ENCODE measurements at places on chromosomes 11 and 22.

DNA sequence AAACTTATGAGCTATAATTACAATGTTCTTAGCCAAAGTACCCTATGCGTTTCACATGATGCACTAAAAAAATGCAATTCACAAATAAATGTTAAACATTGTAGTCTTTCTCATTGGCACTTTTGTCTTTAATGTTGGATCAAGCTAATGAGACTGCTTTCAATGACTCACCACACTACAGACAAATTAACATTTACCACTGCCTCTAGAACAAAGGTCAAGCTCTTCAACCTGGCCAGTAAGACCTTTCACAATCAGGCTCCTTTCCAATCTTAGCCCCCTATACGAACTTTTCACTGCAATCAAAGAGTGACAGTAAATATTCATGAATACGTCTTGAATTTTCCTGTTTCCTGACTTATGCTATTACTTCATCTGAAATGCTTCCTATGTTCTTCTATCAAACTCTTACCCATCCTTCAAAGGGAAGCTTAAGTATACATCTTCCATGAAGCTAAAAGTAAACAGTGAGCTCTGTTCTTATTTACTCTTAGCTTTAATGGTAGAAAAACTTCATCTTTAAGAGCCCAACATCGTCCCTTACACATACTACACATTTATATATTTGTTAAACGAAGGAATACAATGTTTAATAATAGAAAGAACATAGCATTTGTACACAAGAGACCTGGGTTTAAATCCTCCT lies 326.6 kb upstream of the PITPNB start:
- DNase-seq = no peak

DNA sequence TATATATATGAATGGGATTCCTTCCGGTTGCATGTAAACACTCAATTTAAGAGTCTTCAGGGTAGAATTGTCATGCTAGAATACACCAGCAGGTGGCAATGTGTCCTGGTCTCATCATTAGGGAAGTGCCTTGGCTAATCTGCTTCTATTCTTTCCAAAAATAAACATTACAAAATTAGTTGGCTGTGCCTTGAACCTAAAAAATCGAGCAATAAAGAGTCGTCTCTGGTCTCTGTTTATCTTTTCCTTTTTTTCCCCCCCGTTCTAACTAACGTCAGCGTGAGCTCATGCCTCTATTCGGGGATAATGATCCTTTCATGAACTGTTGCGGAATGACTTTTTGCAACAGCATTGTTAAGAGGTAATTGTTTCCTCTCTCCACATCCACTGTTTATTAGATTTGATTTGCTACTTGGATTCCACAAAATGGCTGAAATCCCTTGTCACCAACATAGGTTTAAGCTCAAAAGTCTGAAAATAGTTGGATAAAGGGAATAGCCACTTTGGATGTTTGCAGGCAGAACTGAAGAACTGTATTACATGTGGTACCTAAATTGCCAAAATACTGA lies 1.2 kb upstream of the ARHGEF12 start:
- peak; percentile 79 for DNase-seq

DNA sequence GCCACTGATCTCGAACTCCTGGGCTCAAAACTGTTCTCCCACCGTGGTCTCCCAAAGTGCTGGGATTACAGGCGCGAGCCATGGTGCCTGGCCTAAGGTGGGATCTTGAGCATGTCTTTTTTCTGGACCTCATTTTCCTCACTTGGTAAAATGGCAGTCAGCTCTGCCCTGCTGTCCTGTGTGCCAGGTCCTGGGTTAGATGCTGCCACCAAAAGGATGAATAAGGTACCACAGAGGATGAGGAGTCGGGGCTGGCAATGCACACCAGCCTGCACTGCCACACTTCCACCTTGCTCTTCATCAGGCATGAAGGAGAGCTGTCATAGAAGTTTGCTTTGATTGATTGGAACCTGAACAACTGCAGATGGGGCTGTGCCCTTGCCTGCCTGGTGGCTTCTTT lies 32.3 kb downstream of the ACO2 start:
- peak; percentile 53 for DNase-seq

DNA sequence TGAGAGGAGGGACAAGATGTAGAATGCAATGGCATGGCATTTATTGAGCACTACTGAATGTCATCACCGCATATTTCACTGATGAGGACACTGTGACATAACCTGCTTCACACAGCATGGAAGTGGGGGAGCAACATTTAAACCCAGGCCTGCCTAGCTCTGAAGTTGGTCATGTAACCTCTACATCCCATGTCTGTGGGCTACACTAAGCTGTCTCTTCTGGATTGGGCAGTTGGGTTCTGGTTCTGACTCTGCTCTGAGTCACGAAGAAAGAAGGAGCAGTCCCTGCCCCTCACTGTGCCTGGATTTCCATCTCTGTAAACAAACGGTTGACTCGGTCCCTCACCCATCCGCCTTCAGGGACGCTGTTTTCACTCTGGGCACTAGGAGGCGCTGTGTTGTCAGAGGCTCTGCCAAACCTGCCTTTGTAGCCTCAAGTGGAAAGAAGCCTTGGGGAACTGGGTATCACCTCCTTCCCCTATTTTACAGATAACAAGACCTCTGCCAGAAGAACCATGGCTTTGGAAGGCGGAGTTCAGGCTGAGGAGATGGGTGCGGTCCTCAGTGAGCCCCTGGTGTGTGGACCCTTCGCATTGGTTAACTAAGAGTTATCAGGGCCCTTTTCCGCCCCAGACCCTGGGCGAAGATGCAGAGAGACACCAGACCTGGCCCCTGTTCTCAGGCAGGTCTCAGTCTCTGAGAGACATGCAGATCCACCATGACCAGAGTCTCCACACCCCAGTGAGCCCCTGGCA lies 12.7 kb upstream of the ARHGEF17 start:
- peak; percentile 93 for DNase-seq

DNA sequence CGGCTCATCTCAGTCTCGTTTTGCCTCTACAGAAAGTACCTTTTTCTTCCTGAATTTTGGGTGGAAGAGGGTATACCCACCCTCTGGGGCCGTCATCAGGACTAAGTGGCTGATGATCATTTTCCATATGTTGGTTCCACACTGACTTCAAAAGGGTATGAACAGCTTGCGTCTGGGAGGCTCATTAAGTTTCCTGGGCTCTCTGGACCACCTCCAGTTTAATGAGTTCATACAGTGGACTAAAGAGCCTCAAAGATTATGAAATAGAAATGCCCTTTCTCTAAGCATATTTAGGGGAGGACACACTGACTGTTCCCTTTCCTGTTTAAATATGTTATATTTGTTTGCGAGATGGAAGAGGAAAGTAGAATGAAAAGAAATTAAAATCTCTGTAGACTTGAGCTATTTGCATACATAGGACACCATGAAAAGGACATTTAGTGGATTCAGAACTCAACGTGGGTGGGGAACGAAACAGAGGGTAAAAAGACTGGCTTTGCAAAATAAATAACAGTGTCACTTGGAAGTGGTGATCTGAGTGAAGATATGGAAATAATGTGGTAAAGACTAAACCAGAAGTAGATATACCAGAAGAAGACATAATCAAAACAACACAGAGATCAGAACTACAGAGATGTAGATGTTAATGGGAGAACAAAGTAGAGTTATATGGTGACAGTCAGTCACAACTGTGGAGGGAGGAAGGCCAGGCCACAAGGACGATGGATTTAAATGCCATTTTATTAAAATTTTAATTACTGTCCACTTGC lies 18.7 kb downstream of the LDLRAD3 start:
- DNase-seq = no peak

DNA sequence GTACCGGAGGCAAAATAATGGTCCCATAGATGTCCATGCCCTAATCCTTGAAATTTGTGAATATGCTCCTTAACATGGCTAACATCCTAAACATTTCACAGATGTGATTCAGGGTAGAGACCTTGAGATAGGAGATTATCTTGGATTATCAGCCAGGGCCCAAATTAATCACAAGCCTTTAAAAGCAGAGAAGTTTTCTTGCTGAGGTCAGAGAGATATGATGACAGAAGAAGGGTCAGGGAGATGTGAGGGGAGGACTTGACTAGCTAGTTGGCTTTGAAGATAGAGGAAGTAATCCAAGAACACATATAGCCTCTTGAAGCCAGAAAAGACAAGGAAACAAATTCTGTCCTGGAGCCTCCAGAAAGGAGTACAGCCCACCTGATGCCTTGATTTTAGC lies 19.1 kb upstream of the FDX1 start:
- DNase-seq = no peak

GRCh38 chr11:82732734-82733443 lies 775 bp downstream of the FAM181B start:
- peak; percentile 60 for DNase-seq

DNA sequence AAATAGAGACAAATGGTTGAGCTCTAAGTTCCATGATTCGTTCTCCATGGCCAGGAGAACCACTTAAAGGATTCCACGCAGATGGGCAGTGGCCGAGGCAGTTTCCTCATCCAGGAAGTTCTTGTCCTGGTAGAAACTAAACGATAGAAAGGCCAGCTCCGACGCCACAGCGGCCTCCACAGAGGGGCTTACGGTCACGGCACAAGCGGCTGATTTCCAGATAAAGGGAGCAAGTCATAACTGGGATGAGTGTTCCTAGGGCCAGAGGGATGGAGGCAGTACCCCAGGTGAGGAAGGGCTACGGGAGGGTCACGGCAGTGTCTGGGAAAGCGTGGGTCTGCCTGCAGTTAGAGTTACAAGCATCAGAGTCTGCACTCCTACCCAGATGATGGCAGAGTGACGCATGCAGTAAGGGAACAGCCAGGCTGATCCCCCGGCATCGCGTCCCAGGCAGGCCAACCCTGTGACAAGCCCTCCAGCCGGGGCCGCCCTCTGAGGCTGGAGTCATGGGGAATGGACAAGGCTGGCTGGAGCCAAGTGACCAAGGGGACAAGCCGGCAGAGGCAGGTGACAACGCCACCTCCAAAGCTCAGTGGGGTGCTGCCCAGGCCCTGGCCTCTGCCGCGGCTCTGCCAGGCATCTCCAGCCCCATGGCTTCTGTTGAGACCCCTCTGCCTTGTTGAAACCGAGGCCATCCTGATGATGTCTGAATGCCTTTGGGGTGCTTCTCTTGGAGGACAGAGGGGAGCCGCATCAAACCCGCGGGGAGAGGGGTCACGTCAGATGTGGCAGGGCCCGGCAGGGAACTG lies 475.1 kb downstream of the BRD1 start:
- DNase-seq = no peak

DNA sequence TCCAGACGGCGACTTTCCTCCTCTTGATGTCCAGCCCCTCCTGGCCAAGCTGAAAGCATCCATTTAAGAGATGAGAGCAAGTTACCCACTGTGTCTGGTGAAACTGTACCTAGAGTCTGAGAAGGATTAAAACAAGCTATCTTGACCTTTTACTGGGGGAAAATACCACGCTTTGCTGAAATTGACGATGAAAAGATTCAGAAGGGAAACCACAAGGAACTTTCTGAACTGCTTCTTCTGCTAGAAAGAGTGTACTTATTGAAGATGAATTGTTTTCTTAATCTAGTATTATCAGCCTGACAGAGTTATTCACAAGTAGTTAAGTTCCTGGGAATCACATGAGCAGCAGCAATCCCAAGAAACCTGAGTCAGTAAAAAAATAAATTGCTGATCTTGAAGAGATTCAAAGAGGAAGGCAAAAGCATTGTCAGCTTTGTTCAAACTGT lies 13.1 kb upstream of the MS4A6A start:
- DNase-seq = no peak

- no peak for DNase-seq
Measured at GRCh38 chr11:116096272-116096995, 592.2 kb upstream of the CADM1 start.

DNA sequence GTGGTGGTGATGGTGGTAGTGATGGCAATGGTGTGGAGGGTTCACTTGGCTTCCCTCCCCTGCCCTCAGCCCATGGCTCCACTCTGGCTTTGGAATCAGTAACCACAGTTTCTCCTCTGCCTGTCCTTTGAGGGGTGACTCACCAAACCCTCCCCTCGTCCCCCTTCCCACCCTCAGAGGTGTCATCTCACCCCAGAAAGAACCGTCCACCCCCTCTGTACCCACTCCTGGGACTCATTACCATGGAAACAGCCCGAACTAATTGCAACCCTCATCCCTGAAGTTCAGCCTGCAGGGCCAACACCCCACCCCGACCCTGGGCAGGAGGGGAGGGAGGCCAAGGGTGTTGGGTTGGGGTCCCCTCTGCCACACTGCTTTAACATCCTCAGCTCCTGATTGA lies 26.6 kb downstream of the PHLDB1 start:
- no peak for DNase-seq

DNA sequence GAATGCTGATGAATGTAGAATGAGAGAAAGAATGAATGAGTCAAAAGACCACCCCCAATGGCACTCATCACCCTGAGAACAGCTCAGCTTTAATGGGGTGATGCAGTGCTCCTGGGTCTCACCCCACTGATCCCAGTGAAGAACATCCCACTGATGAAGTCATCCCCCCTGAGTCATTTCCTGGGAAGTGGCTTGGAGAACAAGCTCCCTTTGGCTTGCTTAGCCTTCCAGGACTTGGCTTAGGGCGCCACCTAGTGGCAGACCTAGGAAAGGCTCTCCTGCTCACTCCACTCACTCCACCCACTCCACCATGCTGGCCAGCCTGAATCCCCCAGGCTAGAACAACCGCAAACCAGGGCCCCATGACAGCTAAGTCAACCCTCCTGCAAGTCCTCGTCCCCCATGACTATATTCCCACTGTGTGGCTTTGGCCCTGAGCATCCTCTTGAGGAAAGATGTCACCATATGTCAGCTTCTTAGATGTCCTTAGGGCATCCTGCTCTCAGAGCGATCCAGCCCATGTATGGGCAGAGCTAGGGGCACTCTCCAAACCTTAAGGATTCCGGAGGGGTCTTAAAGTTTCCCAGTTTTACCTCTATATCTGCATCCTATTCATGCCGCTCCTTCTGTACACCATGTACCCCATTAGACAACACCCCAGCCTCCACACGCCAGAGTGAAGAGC lies 17.8 kb upstream of the TMPRSS13 start:
- DNase-seq = peak; percentile 91

GRCh38 chr11:115544422-115544948 lies 40.3 kb upstream of the CADM1 start:
- no peak for DNase-seq

- DNase-seq = peak; percentile 77
Measured at GRCh38 chr11:120710354-120711131, 199.0 kb downstream of the GRIK4 start.

DNA sequence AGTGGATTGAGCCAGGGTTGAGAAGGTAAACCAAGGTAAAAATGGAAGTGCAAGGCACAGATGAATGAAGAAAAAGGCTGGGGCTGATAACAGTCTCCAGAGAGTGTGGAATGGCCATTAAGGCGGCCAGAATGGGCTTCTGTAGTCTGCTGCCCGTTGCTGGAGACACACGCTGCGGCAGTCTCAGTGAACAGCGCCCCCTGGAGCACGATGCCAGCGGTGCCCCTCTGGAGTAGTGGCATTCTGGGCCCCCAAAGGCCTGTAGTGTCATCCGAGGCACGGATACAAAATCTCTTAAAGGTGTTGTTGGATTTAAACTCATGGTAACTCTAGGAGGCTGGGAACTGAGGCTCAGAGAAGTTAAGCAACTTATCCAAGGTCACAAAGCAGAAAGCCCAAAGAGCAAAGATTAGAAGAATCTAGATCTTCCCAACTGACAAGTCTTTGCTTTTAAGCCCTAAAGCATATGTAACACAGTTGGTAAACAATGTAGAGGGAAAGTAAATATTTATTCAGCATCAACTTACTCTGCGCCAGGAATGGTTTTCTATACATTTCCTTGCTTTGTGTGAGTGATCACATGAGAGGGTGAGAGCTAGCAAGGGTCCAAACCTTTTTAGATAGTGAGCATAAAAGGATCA lies 18.2 kb downstream of the KCNJ1 start:
- peak; percentile 91 for DNase-seq
